ENCODE measurements at places on chromosomes 3 and 15. TPM values are rescaled to one million over a fixed set of nuclear protein-coding genes. Genes with fewer than 3 reads are reported as not detected.

CXCR6 gene
- total RNA-seq = 2.9 TPM

CYP8B1 gene
- 490 TPM for total RNA-seq

TNFSF10 gene
- 55.4 TPM for total RNA-seq

MEX3B gene
- total RNA-seq = 0.33 TPM

UPK1B gene
- 0.08 TPM for total RNA-seq

TRPM1 gene
- total RNA-seq = not detected

GRCh38 chr3:155037508-155038202 is 42.5 kb upstream of the MME start:
- no peak for DNase-seq
- no peaks in the 10 kb centered on the region for H3K27me3 ChIP-seq
- no peaks in the 10 kb centered on the region for H3K4me1 ChIP-seq
- no peak overlapping the region for H3K4me3 ChIP-seq

GRCh38 chr15:34691034-34691433 is 63.8 kb downstream of the GJD2 start:
- H3K4me3 ChIP-seq = no peak overlapping the region
- H3K27ac ChIP-seq = no peak overlapping the region
- H3K27me3 ChIP-seq = no peaks in the 10 kb centered on the region
- H3K36me3 ChIP-seq = no peaks in the 10 kb centered on the region
- H3K4me1 ChIP-seq = no peaks in the 10 kb centered on the region

DNA sequence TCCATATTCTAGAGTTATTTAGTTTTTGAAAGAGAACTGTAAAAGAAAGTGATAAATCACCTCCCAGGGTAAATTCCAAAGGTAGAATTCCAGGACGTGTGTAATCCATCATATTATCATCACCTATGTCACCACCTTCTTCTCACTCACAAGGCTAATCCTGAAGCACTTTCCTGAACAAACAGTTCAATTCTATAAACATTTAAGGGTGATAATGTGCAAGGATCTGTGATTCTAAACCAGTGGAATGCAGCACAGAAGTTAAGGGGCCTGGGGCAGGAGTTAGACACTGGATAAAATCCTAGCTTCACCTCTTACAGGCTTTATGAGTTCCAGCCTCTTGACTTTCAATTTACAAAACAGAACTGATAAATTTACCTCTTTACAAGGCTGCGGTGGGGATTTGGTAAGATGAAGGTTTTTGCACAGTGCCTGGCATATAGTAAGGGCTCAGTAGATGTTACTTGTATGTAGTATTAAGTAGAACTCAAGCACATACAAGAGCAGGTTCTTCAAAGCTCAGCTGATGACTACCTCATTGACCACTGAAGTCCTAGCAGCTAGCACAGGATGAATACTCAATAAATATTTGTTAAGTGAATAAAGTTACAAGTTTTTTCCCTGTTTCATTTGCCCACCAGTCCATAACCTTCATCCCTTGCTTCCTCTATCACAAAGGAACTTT is 47.3 kb upstream of the CCDC80 start:
- DNase-seq = no peak
- H3K27ac ChIP-seq = no peak overlapping the region
- no peaks in the 10 kb centered on the region for H3K36me3 ChIP-seq
- no peak overlapping the region for H3K4me3 ChIP-seq

DNA sequence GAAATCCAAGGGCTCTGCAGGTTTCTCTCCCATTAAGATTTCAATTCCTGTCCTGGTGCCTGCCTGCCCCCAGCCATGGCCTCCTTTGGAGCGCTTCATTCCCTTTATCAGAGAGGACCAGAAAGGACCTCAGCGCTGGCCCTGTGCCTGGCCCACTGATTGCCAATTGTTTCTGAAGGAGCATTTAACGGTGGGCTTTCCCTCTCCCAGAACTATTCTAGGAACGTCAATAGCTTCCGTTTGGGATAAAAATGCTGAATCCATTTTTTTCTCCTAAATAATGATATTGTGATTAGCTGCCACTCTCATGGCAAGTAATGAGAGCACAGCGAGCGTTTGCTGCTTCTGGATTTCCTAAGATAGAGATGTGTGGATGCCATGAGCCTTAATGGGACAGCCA is 12.2 kb upstream of the SLC6A1 start:
- DNase-seq = no peak
- H3K36me3 ChIP-seq = no peaks in the 10 kb centered on the region
- H3K27ac ChIP-seq = no peak overlapping the region
- no peaks in the 10 kb centered on the region for H3K27me3 ChIP-seq
- no peak overlapping the region for H3K4me3 ChIP-seq
- H3K4me1 ChIP-seq = no peaks in the 10 kb centered on the region

GRCh38 chr15:50736823-50737222 is 28.7 kb downstream of the SPPL2A start:
- no peak overlapping the region for H3K27ac ChIP-seq
- no peak for DNase-seq
- H3K4me1 ChIP-seq = no peaks in the 10 kb centered on the region
- H3K4me3 ChIP-seq = no peak overlapping the region

DNA sequence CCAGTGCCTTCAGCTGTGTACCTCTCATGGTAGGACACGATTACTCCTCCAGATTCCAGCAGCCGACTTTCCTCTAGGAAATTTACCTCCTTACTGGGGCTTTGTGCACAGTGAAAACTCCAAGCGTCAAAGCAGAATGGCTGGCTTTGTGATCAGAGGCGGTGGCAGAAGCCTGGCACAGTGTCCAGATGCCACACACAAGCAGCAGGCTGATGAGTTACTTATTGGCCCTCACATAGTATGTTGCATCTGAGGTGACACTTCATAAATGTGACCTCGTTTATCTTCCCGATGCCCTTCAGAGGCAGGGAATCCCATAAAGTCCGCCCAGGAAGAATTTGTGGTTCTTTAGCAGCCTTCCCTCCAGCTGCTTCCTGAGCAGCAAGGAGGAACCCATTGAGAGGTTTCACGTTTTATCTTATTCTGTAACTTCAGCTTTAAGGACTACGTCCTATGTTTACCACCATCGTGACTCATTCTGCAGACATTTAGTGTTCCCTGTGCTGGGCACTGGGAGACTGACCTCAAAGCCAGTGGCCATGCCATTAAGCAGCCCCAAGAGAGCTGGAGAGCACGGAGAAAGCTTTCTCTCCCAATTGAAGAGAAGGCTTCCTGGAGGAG is 107.1 kb upstream of the C15orf61 start:
- no peaks in the 10 kb centered on the region for H3K4me1 ChIP-seq
- DNase-seq = no peak
- H3K27me3 ChIP-seq = no peaks in the 10 kb centered on the region
- H3K27ac ChIP-seq = no peak overlapping the region
- no peaks in the 10 kb centered on the region for H3K36me3 ChIP-seq

DNA sequence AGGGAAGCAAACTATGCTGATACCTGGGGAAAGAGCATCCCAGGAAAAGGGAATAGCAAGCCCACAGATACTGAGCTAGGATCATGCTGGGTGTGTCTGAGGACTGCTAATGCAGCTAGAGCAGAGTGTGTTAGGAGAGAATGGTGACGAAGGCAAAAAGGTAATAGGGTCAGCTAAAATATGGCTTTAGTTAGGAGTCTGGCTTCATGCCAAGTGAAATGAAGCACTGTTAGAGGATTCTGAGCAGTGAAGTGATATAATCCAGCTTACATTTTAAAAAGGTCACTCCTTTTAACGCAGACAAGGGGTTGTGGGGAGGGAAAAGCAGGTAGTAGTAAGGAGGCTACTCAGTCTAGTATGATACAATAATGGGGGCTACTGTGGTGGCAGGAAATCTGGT is 30.4 kb downstream of the SECISBP2L start:
- no peaks in the 10 kb centered on the region for H3K4me1 ChIP-seq
- H3K36me3 ChIP-seq = peaks cover 32% of the 10 kb centered on the region
- DNase-seq = no peak
- no peaks in the 10 kb centered on the region for H3K27me3 ChIP-seq
- no peak overlapping the region for H3K4me3 ChIP-seq

DNA sequence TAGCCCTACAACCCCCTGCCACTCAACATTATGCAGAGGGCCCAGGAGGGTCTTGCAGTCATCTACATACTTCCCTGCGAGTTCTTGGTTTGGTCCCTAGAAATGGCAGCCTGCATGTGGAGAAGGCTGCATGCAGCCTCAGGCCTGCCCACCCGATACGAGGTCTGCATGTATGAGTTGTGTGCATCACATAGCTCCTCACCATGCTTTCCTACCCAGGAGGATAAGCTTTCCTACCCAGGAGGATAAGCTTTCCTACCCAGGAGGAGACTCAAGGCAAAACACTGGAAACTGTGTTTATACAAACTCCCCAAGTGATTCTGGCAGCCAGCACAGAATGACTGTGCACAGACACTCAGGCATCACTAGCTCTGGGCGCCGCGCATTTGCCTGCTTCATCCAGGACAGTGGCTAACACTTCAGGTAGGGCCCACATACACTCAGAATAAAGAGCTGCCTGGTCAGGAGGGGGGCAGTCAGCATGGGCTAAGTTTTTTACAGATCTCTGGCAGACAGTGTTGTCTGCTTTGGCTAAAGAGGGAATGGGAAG is 187.7 kb downstream of the THSD4 start:
- H3K36me3 ChIP-seq = no peaks in the 10 kb centered on the region
- no peaks in the 10 kb centered on the region for H3K27me3 ChIP-seq
- H3K4me3 ChIP-seq = no peak overlapping the region
- no peaks in the 10 kb centered on the region for H3K4me1 ChIP-seq
- no peak for DNase-seq

DNA sequence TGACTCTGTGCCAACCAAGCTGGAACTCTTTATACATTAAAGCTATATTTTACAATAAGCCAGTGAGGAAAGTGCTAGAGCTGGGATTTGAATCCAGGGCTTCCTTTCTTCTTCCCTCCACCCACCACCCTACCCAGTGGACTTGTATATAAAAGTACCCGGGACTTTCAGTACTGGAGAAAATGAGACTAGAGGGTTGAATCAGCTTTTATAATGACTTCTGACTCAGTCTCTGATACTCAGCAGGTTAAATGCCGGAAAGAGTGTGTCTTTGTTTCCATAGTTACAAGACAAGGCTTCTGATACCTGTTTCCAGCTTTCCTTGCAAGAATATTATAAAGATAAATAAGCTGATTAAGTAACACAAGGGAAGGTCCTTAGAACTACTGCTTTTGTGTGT is 80.9 kb downstream of the FRMD4B start:
- no peaks in the 10 kb centered on the region for H3K36me3 ChIP-seq
- no peak for DNase-seq
- H3K4me3 ChIP-seq = no peak overlapping the region
- no peak overlapping the region for H3K27ac ChIP-seq
- no peaks in the 10 kb centered on the region for H3K4me1 ChIP-seq
- no peaks in the 10 kb centered on the region for H3K27me3 ChIP-seq

- no peaks in the 10 kb centered on the region for H3K4me1 ChIP-seq
- no peak overlapping the region for H3K4me3 ChIP-seq
Measured at GRCh38 chr3:150528354-150528797, 17.9 kb downstream of the SERP1 start.

- H3K4me1 ChIP-seq = no peaks in the 10 kb centered on the region
- no peak overlapping the region for H3K4me3 ChIP-seq
- no peaks in the 10 kb centered on the region for H3K27me3 ChIP-seq
- no peak overlapping the region for H3K27ac ChIP-seq
- peaks cover 7% of the 10 kb centered on the region for H3K36me3 ChIP-seq
Measured at GRCh38 chr15:51533672-51534398, 88.7 kb downstream of the DMXL2 start.

DNA sequence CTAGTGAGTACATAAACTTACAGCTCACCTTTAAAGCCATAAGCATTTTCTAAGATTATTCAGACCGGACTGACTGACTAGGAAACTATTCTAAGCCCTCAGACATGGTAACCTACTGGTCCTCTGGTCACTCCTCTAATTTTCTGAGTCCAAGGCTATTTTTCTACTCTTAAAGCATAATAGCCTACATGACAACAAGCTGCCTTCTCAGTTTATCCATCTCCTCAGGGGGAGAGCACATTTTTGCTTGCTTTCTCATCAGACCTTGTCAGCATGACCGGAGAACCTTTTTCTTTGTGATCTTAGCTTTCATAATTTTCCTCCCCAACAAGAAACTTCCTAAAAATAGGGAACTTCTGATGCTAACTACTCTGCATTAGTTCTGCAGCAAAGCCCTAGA is 38.4 kb downstream of the UBP1 start:
- no peak overlapping the region for H3K4me3 ChIP-seq
- DNase-seq = no peak
- no peaks in the 10 kb centered on the region for H3K27me3 ChIP-seq
- no peaks in the 10 kb centered on the region for H3K4me1 ChIP-seq
- H3K27ac ChIP-seq = no peak overlapping the region

DNA sequence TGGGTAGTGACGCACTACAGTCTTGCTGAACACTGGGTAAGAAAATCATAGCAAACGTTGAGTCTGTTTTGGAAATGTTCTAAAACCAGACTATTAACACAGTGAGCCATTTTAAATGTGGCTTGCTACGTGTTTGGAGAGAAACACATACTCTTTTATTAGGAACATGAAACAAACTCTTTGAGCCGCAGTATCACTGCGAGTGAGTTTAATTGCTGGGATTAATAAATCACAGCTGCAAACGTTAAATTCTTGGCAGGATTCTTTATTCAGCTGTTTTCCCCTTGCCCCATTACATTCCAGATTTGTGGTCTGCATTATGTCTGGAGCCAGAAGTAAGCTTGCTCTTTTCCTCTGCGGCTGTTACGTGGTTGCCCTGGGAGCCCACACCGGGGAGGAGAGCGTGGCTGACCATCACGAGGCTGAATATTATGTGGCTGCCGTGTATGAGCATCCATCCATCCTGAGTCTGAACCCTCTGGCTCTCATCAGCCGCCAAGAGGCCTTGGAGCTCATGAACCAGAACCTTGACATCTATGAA is 33.6 kb downstream of the BTD start:
- peaks cover 6% of the 10 kb centered on the region for H3K4me1 ChIP-seq
- no peak overlapping the region for H3K4me3 ChIP-seq
- H3K27me3 ChIP-seq = no peaks in the 10 kb centered on the region

GRCh38 chr3:190401963-190402362 is 14.0 kb downstream of the CLDN16 start:
- H3K36me3 ChIP-seq = no peaks in the 10 kb centered on the region
- H3K4me1 ChIP-seq = no peaks in the 10 kb centered on the region
- no peaks in the 10 kb centered on the region for H3K27me3 ChIP-seq
- H3K27ac ChIP-seq = no peak overlapping the region
- DNase-seq = no peak
- no peak overlapping the region for H3K4me3 ChIP-seq

- H3K27me3 ChIP-seq = no peaks in the 10 kb centered on the region
- no peak overlapping the region for H3K4me3 ChIP-seq
- peaks cover 19% of the 10 kb centered on the region for H3K4me1 ChIP-seq
Measured at GRCh38 chr15:57554812-57555179, 36.9 kb upstream of the MYZAP start.

- H3K4me1 ChIP-seq = no peaks in the 10 kb centered on the region
- H3K27me3 ChIP-seq = no peaks in the 10 kb centered on the region
- no peak overlapping the region for H3K4me3 ChIP-seq
- H3K27ac ChIP-seq = no peak overlapping the region
- no peaks in the 10 kb centered on the region for H3K36me3 ChIP-seq
Measured at GRCh38 chr3:62554264-62554799, 181.0 kb upstream of the FEZF2 start.

GRCh38 chr3:159739166-159739565 is 249.5 kb upstream of the IL12A start:
- DNase-seq = no peak
- H3K27ac ChIP-seq = no peak overlapping the region
- H3K27me3 ChIP-seq = no peaks in the 10 kb centered on the region
- H3K4me3 ChIP-seq = no peak overlapping the region
- peaks cover 3% of the 10 kb centered on the region for H3K4me1 ChIP-seq
- no peaks in the 10 kb centered on the region for H3K36me3 ChIP-seq

Measured in liver (tissue), 10 donors.